ENCODE measurements at places on chromosomes 13 and 19.

- DNase-seq = no peak
Observed at GRCh38 chr19:31548941-31549340, 199.7 kb upstream of the TSHZ3 start.

DNA sequence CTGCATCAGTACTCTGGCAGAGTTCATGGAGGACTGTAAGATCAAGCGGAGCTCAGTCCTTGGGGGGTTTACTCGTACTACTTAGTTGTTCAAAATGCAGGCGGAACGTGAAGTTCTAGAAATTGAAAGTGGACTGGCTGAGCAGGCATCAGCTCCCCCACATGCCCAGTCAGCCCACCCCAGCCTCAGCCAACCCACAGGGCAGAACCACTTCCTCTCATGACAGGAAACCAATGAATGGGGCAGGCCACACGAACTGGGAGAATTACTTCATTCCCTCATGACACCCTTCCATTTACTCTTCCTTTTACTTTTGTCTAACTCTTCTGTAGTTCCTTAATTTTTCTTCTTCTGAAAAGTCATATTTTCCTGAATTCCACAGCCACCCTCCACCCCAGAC is 71.9 kb downstream of the FLT1 start:
- no peak for DNase-seq

DNA sequence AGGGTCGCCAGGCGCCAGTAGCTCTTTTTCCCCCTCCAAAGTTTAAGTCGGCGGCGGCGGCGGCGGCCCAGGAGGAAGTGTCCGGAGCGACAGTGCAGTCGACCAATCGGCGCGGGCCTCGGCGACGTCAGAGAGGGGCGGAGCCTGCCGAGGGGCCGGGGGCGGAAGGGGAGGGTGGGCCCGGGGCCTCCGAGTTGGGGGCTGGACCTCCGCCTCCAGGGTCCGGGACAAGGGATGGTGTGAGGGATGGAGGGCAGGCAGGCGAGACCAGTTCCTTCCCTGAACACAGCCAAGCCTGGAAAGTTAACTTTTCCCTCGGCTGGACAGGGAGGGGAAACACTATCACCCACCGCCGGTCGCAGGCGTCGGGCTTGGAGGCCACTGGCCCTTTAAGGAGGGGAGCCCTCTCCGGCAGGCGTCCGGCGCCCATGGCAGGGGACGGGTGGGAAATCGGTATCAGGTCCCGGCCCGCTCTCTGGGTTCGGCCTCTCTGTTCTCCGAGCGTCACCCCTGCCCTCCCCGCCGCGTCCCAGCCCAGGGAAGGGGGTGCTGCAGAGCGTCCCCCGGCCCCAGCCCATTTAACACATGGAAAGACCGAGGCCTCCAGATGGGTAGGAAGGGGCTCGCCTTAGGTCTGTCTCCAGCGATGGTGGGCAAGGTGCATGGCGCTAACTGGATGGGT is at the start of gene PRKD2:
TSS of gene PRKD2 (minus strand) at position 81 of the 682 bp plus-strand sequence. CDS start 744 bp downstream, outside the sequence.
- DNase-seq = peak; percentile 58

DNA sequence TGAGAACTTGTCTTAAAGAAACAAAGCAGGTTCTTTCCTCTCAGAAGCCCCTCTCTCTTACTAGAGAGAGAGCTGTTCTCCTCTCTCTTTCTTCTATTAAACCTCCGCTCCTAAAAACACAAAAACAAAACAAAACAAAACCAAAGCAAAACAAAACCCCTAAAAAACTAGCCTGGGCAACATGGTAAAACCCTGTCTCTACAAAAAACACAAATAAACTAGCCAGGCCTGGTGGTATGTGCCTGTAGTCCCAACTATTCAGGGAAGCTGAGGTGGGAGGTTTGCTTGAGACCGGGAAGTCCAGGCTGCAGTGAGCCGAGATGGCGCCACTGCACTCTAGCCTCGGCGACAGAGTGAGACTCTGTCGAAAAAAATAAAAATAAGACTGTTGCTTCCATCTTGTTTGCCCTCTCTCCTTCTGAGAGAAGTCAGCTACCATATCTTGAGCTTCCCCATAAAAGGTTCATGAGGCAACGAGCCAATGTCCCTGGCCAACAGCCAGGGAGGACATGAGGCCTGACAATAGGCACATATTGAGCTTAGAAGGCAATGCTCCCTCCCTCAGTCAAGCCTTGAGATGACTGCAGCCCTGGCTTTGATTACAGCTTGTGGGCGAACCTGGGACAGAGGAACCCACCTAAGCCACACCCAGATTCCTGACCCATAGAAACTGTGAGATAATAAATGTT is 17.5 kb upstream of the FLT3 start:
- peak; percentile 5 for DNase-seq

- peak; percentile 26 for DNase-seq
Observed at GRCh38 chr13:35768551-35768950, 292.1 kb upstream of the MAB21L1 start.

DNA sequence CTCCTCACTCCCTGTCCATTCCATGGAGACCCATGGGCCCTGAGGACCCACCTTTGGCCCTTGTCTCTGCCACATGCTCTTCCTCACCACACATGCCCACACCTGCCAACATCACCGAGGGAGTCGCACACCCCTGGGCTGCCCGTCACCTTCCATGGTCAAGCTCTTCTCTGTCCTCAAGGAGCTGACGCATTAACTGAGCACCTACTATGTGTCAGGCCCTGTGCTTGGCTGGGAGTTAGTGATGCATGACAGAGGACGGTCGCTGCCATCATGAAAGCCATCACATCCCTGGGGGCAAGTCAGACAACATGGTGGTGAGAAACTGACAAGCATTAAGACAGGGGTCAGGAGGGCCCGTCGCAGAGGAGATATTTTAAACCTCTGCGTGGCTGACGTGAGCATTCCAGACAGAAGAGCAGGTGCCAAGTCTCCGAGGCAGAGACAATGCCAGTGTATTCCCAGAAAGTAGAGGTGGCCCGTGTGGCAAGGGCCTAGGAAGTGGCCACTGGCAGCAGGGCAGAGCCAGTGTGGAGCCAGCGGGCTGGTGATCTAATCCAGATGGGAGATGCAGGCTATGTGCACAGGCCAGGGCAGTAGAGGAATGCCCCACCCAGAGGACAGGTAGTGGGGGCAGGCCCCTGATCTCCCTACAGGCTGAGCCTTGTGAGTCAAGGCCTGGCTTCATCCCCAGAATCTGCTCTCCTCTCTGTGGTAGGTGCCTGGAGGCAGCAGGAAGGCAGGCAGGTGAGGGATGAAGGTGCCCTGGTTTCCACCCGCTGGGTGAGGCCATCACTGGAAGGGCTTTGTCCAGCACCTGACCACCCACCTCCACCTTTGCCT is 21.2 kb downstream of the ELAVL1 start:
- DNase-seq = no peak

GRCh38 chr19:35946203-35946602 is 10.0 kb downstream of the LRFN3 start:
- no peak for DNase-seq

DNA sequence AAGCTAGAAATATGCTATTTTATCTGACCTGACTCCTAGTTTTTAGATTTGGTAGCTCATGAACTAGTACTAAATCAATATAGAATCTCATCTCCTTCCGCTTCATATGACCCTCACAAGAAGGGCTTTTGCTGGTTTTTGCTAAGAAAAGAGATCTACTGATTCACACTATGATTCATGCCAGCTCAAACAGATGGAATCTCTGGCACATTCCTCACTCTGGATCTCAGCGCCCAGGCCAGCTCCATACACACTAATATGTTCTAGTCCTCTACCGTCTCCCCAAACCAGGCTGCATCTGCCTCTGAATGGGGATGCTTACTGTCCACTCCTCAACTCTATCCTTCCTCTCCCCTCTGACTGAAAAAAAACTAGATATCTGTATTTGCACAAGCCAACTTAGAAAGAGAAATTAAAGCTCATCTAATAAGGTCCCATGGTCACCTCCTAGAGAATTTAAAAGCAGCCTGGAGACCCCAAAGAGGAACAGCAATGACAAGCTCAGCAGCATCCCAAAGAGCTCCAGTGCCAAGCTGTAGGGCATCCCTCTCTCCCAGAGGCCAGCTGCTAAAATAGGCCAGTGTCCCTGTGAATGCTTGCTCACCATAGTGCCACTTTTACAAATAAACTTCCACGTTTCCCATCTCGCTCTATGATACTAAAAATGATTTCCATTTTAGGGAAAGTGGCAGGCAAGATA is 74.9 kb downstream of the LHFPL6 start:
- no peak for DNase-seq

GRCh38 chr13:36297366-36298338 is at the start of gene CCDC169:
Gene CCDC169 (minus strand): TSS chr13:36297814. CDS start chr13:36297719, 95 bp downstream.
- DNase-seq = peak; percentile 32

DNA sequence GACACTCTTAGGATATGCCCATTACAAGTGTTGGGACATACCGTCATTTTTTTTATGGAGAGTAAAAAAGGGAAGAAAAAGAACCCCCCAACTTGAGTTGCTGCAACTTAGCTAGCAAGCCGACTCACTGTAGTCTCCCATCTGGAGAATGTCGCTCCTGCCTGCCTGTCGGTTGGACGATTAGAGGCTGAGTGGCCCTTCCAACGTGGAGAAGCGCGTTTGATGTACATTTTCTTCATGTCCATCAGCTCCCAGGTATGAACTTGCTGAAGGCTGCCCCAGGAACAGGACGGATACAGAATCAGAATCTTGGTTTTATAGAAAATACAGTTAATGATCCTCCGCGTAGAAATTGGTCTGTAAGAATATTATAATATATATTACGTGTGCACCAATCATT is 189.0 kb upstream of the SOX1 start:
- DNase-seq = no peak

DNA sequence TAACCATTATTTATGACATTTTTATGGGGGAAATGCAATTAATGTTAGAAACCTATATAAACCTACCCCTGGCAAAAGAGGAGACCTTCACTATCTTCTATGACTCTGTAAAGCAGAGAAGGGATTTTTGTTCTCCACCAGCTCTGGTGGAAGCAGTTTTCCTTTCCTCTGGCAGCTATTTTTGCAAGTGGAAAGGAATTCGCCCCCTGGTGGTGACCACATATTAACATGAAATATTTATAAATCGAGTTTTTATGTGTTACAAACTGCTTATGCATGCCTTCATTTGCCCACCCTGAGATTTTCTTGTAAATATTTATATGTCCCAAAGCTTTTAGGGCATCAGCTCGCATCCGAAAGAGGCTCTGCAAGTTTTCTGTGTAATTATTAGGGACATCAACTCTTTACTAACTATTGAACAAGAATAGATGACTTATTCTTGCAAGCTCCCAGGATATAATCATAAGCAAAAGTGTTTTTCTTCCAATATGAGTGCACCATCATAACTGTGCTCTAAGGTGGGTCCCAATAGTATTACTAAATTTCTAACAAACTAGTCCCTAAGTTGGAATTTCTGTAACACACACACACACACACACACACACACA is 62.4 kb downstream of the SERTM1 start:
- DNase-seq = no peak

DNA sequence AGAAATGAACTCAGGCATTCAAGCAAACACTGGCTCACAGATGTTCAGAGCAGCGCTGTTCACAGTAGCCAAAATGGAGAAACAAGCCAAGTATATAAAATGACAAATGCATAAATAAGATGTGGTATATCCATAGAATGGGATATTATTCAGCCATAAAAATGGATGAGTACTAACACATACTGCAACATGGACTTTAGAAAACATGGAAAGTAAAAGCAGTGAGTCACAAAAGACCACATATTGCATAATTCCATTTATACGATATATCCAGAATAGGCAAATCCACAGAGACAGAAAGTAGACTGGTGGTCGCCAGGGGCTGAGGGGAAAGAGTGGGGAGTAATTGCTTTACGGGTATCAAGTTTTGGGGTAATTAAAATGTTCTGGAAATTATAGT is 6.6 kb downstream of the ZNF837 start:
- DNase-seq = no peak

GRCh38 chr19:16825312-16826052 is 3.7 kb upstream of the SIN3B start:
- peak; percentile 59 for DNase-seq

DNA sequence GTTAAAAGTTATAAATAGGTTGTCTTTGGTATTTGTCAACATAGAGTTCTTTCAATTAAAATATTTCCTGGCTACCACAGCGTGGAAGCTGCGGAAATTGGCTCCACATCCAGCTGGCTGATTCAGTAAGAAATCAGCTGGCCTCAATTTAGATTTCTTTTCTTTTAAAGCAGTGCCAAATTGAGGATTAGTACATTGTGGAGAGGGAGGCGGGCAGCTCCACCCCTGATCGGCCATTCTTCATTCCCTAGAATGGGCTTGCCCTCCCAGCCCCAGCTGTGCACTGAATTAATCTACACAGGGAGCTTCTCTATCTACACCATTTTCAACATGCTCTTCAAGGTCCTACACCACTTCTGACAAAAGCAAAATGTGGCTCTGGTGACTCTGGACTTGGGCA is 624.8 kb downstream of the DACH1 start:
- no peak for DNase-seq

DNA sequence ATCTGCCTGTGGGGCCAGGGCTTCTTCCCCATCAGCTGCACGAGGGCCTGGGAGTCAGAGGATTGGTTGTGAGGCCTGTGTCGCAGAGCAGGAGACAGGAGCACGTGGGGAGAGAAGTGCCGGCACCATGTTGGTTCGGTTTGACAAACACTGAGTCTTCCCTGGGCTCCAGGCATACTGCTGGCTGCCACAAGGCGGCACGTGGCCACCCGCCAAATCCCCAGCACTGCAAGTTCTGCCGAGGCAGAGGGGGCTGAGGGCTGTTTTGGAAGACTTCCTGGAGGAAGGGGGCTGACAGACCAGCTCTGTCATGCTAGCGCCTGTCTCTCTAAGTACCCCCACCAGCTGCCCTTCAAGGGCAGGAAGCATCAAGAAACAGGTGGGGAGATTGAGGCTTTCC is 9.5 kb downstream of the SHANK1 start:
- DNase-seq = peak; percentile 16

DNA sequence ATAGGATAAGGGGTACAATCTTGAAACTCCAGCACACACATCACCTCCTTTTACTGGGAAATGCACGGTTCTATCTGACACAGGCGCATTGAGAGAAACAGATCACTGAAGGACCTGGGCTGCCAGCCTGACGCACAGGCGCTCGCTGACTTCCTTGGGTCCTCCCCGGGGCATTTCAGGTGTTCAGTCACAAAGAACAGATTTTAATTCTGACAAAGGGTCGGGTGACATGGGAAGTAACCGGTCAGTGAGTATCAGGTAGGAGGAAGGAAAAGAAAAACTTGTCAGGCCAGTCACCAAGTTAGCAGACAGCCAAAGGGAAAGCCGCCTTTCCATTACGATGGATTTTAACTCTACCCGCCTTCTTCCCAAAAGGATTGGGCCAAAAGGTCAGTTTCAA is 39.6 kb downstream of the INSR start:
- DNase-seq = no peak

- DNase-seq = no peak
Observed at GRCh38 chr13:58908019-58908679, 1255.6 kb downstream of the DIAPH3 start.

All from NCI-H2171 treated with DMSO at 0.1 percent for 48 hours (cell line).